ENCODE measurements at places on chromosomes 12 and 14.

- no peak for DNase-seq
Measured at GRCh38 chr12:2194060-2194459, 141.3 kb downstream of the CACNA1C start.

- peak; percentile 38 for DNase-seq
Measured at GRCh38 chr12:127342861-127343260, 924.1 kb upstream of the TMEM132C start.

DNA sequence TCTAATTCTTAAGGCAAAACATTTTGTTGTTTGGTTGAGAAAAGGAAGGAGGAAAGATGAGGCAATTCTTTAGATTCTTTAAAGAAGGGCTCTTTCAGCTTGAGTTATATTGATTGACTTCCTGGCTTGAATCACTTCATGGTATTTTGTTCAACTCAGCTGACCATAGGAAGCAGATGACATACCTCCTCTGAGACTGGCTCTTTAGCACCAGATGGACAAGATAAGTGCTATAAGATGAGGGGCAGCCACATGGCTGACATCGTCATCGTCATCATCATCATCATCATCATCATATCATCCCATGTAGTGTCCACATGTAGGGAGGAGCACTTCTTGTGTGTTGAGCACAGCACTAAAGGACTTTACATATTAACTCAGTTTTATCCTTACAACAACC lies 81.3 kb downstream of the SSPN start:
- peak; percentile 25 for DNase-seq

DNA sequence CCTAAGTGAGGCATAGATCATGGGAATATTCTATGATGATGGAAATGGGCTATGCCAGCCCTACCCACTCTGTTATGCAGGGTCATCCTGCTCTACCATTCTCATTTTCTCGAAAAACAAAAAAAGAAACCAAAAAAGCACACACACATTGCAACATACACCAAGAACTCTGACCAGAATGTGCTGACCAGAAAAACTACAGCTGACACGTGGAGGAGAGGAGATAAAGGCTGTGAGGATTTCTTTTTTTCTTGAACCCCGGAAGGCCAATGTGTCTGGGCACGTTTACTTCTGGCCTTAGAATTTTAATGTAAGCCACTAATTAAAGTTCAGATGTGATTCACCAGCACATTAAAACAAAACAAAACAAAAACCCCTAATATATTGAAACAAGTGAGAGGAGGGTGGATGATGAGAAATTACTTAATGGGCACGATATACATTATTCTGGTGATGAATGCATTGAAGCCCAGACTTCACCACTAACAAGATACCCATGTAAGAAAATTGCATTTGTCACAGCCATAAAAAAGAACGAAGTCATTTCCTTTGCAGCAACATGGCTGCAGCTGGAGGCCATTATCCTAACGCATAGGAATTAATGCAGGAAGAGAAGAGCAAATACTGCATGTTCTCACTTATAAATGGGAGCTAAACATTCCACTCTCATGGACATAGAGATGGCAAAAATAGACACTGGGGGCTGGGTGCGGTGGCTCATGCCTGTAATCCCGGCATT lies 66.3 kb upstream of the PLEKHG3 start:
- no peak for DNase-seq

DNA sequence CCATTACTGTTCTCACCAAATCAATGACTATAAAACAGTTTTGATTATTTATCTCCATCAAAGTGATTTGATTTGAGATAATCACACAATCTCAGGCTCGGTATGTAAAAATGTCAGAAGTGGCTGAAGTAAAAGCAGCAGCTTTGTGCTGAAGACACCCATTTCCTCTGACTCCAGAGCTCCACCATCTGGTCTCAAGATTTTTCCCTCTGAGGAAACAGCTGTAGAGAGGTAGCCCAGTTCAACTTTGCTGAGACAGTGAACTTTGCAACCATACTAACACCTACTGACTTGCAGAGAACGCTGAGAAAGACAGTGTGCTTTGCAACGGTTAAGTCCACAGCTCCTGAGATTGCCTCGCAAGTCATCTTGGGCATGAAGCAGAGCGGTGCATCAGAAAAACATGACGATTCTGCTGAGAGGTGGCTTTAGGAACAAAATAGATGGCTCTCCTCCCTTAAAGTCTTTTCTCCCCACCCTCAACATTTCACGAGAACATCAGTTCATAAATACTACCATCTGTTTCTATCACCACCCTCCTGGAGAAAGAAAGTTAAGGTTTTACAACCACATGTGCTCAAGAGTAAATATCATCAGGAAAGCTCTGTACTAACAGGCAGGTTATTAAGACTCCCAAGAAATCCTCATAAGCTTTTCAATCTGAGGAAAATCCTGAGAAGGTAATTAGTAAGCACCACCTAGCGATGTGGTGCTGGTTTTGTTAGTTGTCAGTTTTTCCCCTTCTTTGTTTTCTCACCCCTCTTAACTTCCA lies 34.8 kb downstream of the HIGD1C start:
- DNase-seq = peak; percentile 74

Data from HCEC 1CT (cell line).